ENCODE measurements at places on chromosomes 3 and 15.
A peak's percentile ranks its signal among the peaks of the same experiment; 100 is the strongest.

DNA sequence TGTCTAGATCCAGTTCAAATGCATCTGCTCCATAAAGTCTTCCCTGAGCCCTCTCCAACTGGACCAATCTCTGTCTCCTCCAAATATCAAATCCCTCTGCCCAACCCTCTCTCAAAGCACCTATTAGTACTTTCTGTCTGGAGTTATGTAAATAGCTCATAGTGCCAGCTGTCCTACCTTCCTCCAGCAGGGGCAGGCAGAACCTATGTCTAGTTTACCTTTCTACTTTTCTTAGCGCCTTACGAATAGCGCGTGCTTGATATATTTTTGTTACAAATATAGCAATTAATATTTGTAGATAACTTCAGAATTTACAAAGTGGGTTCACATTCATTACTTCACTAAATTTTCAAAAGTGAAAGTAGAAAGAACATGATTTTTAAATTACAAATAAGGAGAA is 14.0 kb upstream of the CCDC80 start:
- peak; percentile 21 for DNase-seq

GRCh38 chr3:17384567-17385296 is 357.7 kb downstream of the TBC1D5 start:
- no peak for DNase-seq

DNA sequence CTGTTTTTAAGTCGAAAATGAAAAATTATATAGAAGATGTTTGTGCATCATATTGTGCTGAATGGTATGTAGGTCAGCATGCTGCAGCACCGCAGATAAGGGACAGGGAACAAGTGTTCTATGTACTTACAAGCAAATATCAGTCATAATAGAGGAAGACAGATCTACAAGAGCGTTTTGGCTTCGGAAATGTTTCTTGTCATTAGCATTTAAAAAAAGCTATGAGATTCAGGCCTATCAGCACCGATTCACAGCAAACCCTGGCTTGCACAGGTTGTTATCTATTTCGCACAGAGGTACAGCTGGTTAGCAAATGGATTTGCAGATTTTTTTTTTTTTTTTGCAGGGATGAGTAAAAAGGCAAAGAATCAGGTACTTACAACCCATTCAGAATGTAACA is 204.2 kb upstream of the TBC1D5 start:
- DNase-seq = no peak

DNA sequence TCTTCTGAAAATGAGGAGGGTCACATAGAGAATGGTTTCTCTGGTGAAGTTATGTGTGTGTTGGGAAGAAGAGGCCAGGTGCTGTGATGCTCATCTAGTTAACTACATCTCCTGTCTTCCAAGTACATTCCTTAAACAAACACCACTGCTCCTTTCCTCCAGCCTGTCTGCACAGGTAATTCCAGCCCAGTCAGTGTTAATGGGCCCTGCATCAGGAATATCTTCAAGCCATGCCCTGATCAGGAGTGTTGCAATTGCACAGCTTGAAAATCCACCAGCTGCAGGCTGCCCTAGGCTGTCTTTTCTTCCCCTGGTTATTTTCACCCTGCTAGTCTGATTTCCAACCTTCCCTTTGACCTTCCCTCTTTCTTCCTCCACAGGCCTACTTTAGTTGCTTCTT is 41.9 kb upstream of the LMOD3 start:
- no peak for DNase-seq

DNA sequence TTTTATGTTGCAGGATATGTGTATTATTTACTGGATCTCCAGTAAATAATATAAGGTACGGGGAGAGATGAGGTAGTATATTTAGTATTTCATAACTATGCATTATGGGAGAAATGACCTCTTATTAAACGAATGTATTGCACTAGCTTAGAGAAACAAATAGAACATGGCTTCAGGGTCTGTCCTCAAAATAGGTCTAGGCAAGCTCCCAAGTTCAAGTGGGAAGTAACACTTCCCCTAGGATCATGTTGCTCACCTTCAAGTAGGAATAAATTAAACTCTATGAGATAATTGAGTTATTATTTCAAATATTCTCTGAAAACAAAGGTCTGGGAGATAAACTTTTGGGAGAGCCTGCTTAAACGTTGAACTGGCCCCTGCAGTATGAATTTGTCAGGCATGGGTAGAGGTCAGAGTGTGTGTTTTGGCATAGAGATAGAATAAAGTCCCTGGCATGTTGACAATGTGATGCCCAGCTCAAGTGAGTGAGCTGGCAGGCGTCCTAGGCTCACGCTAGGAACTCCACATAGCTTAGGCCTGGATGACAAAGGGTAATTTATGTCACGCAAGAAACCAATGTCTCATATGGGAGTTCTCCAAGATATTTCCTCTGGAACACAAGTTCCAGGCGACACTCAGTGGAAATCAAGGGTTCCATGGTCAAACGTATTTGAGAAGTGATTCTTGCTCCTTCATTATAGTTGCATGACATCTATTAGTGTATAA is 236.8 kb downstream of the CACNA2D3 start:
- DNase-seq = peak; percentile 57

DNA sequence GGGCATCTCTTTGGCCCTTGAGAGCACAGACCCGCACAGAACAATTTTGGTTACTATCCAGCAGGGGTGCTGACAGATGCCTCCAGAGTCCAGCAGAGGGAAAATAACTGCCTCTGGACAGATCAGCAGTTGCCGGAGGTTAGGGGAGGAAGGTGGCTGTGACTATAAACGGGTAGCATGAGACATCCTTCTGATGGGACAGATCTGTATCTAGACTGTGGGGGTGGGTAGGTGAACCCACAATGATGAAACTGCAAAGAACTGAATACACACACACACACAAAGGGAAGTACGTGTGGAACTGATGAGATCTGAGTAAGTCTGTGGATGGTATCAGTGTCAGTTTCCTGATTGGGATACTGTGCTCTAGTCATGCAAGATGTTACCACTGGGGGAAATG is 21.2 kb downstream of the ADAMTS7 start:
- no peak for DNase-seq

- peak; percentile 14 for DNase-seq
Observed at GRCh38 chr3:16808393-16809107, 76.2 kb upstream of the PLCL2 start.

DNA sequence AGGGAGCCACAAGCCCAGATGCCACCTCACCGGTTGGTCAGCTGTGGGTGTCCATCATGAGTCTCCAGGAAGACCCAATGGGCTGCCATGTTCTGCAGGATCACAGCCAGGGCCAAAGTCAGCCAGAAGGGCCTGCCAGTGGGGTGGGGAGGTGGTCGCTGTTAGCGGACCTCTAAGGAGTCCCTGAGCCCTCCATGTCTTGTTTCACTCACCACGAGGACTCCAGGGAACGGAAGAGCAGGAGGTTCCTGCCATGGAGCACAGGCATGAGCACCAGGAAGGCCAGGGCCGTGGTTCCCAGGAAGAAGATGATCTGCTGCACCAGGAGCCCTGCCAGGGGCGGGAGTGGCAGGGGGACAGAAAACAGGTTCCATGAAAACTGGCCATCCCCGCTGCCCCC is 8.6 kb downstream of the ISLR start:
- no peak for DNase-seq

DNA sequence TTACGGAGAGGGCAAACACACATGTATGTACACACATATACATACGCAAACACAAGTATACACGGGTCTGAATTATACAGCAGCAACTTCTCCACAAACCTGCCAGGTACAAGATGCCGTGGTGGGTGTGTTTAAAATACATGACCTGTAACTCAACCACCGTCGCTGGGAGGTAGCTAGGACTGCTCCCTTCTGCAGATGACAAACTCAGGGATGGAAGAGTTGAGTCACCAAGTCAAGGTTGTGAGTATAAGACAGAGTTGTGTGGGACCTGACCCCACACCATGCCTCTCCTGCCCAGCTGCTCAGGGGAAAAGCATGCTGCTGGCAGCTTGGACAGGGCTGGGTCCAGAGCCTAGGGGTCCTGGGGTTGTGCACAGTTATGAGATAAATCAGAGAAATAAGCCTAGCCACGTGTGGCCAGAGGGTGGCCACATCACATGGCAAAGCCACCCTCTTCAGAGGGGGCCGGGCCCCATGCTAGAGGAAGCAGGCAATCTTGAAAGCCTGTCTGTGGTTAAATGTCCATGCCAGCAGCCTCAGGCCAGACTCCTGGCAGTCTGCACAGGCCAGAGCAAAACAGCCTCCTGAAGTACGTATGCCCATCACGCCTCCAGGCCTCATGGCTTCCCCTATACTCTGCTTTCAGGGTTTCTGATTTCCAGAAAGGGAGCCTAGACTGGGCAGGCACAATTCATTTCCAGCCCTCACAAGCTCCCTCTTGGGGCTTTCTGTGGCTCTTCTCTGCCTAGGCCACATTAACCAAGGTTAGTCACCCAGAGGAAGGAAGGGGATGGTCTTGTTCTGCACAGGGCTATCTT is 107.7 kb upstream of the RPL32 start:
- peak; percentile 21 for DNase-seq

DNA sequence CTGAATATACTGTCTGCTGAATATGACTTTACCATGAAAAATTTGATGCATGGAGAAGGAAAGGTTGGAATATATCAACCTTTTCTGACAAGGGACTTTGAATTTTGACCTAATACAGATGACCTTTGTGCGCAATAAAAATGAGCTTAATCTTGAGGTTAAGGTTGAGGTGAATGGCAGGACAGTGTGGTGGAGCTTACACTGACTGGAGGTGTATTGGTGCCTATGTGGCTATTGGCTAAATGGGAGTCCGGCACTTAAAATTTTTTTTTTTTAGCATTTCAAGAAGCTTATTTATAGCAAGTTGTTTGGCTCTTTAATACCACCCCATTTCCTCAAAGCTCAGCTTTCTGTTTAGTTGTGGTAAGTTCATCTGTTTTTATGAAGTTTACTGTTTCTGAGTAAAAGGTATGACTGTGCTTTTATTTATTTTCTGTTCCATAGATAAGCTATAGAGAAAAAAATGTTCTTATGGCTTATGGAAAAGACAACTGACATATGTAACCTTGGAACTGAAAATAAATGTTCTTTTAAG is 15.2 kb downstream of the CDIN1 start:
- no peak for DNase-seq

- no peak for DNase-seq
Observed at GRCh38 chr15:58495891-58496408, 64.2 kb downstream of the LIPC start.

DNA sequence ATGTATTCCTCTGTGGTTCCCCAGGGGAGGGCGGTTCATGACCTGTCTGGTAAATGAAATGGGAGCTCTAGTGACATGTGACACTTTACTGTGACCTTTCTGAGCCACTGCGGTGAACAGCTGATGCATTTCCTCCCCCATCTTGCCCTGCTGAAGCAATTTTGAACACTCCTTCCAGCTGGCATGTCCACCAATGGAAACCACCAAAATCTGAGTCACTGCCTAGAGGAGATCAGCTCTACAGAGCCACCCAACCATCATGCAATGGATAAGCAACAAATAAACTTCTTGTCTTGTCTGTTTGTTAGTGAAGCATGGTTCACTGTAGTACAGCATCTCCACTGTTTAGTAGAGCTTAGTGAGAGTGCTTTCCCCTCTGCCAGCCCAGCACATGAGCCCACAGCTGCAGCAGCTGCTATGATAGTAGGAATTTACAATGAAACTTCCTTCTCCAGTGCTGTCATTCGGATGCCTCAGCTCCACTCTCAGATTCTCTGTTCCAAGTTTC is 479.4 kb downstream of the NTRK3 start:
- DNase-seq = peak; percentile 81

DNA sequence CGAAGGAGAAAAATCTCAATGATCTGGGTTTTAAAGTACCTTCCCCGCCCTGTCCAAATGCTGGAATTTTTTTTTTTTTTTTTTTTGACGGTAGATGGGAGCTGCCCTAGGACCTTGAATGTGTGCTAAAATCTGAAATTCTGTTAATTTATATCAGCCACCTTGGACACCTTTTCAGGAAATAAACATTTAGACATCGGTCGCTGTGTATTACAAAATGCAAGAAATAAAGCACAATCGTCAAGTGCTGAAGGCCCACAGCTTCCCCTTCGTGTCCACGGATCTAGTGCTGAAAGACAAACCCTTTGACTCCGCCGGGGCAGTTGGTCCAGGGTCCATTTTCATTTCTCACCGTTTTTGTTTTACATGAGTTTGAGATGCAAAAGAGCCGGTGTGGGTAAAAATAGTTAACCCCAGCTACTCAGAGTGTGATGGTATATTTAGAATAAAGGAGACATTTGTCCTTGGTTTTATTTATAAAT is 90.2 kb upstream of the CHD2 start:
- DNase-seq = peak; percentile 77

DNA sequence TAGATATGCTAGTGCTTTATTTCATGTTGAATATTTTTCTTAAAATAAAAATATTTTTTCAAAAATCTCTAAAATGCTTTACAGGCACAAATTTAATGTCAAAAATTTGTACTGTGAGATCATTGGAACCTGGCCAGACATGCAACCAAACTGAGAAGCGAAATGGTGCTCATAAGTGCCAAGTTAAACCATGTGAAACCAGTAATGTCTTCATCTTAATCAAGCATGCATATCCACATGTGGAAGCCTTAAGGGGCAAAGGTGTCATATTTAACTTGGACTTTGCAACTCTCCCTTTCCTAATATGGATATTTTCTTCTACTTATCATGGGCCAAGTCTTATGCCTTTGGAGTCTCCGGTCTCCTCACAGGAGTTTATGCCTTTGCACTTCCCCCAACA is 208.9 kb upstream of the COL8A1 start:
- DNase-seq = no peak

- no peak for DNase-seq
Observed at GRCh38 chr3:144128108-144128892, 156.7 kb downstream of the DIPK2A start.

GRCh38 chr3:165457096-165457495 is 260.9 kb upstream of the SLITRK3 start:
- no peak for DNase-seq

DNA sequence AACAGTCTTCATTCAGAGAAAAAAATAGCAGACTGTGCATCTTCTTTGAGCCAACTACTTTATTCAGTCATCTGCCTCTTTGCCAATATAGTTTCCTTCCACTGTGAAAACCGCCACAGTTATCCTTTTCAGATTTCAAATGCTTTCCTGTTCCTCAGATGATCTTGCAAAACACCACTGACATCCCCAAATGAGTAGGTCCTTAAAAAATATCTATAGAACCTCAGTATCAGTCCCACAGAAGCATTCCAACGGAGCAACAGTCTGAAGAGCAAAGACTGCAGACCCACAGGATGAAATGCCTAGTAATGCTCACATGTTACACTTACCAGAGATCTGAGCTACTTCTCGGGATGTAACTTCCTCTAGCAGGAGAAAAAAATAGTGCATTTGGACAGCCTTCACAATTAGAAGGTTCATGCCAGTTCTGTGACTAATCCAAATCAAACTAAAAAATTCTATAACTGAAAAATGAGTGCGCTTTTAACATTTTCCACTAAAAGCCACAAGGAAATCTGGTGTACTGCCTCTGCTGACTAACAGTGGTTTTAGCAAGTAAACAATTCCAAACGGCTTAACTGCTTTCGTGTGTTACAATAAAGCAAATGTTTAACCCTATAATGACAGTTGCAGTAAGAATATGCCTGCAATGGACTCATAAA is at the start of gene ANKRD28:
Gene ANKRD28, minus strand, starts transcription at position 338 of the 662 bp plus-strand sequence. CDS start 1,458 bp downstream, outside the sequence.
- peak; percentile 67 for DNase-seq

GRCh38 chr3:153246806-153247205 is 84.8 kb downstream of the RAP2B start:
- DNase-seq = no peak

GRCh38 chr15:90190606-90191343 is 10.4 kb upstream of the SEMA4B start:
- DNase-seq = peak; percentile 98

GRCh38 chr3:136819731-136820679 is 1.1 kb downstream of the SLC35G2 start:
- peak; percentile 61 for DNase-seq
